CD4-positive, alpha-beta T cell treated with Interleukin-12 subunit alpha and Interleukin-12 subunit beta, for 1 hour (primary cell): ENCODE measurements at places on chromosomes 12 and 14.

- DNase-seq: no peak
Observed at GRCh38 chr12:99783421-99783820, 135.9 kb downstream of the GARIN6 start.

GRCh38 chr12:49828133-49829091 lies at the start of gene NCKAP5L:
NCKAP5L (minus strand) TSS chr12:49828413; CDS start chr12:49804044, 24,369 bp downstream.
- peak; percentile 96 for DNase-seq

DNA sequence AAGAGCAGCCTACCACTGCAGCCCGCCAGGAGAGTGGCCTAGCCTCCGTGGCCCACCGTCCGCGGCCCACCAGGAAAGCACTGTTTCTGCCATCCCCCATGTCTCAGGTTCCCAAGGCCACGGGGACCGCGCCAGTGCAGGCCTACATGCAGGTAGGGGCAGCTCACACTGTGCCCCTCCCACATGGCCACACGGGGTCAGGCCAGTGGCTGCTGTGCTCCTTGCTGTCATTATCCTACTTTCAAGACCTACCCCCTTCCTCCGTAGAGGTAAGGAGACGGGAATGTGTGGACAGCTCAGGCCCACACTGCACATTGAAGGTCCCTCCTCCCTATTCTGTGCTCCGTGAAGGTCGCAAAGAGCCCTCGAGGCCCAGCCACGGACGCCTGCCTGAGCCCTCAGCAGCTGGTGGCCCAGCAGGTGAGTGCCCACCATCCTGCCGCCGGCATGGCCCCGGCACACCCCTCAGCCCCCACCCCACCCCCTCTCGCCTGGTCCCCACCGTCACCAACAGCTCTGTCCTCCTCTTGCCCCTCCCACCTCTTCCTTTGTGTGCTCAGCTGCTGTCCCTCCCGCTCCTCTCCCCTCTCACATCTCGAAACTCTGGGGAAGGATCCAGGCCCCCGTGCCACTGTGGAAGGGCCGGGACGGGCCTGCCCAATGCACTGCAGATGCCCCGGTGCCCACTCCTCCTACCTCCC lies 10.0 kb downstream of the DDX51 start:
- no peak for DNase-seq

DNA sequence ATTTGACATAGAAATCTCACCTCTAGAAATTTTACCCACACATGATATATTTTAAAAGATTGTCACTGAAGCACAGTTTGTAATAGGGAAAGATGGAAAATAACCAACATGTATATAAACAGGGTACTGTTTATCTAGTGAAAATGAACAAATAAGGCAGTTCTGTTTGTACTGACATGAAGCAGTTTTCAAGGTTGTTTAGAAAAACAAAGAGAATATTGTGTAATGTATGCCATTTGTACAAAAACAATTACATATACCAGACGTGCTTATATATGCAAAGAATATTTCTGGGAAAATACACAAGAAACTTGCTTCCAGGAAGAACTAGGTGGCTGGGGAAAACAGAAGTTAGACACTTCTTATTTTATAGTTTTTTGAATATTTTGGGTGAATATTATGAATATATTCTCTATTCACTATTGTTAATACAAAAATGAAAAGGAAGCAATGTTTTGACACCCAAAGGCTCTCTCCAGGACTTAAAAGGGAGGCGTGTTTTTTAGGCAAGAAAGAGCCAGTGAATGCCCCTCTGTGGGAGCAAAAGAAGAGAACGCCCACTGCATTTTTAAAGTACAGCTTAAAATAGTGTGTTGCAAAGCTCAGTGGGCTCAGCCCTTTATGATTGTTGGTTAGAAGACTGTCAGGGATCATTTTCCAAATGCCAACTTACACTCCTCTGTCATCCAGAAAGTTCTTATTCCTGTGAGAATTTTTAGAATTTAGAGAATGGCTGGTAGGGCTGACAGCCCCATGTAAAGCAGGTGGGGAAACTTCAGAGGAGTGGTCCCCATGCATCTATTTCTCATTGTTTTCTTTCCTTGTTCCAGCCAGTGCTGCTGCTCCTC lies 59.6 kb upstream of the FERMT2 start:
- no peak for DNase-seq

- DNase-seq: no peak
Observed at GRCh38 chr12:124236625-124237031, 58.3 kb upstream of the RFLNA start.

DNA sequence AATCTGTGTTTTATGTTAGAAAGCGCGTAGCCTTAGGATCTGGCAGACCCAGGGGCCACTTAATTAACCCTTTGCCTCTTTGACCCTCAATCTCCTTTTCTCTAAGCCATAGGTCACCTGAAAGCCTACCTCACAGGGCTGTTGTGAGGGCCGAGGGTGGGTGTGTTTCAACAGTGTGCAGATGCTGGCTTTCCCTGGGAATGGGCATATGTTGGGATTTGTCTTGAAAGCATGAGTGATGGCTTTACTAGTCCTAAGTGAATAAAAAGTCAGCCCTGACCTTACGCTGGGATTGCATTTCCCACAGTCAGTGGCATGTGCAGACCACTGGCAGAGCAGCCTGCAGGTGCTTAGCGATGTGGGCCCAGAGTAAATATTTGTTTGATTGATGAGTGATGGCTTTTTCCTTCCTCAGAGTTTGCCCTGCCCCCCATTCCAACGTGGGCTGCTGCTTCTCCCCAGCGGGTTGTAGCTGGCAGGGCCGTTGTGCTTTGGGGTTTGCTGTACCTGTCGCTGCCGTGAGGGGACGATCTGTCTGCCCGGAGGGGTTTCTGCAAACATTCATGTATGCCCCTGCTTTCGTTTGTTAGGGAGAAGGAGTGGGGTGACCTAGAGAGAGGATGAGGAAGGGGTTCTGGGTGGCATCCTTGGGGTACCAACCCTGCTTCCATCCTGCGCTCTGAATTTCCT lies 31.5 kb downstream of the MEG3 start:
- DNase-seq: no peak

DNA sequence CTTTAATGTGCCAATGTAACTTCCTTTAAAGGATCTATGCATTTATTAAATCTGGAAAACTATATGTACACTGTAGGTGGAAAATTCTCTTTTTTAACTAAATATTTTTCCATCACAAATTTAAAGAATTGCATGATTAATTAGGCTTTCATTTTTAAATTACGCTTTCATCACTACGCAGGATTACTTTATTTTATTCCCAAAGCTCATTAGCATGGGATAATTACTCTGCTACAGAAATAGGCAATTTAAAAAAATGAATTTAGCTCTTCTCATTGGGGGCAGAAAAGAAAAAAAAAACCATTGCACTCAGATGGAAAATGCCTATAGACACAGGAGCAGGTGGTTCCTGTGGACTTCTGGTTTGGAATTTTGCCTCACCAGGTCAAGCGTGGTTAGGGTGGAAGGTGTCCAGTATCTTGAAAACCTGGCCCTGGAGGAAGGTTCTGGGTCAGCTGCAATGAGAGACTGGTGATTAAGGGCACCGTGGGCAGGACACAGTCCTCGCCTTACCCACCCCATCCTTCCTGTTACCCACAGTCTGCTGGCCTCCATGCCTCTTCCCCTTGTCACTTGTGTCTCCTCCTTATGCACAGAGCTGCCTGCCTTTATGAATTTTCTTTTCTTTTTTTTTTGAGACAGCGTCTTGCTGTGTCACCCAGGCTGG lies 17.3 kb upstream of the RIN3 start:
- no peak for DNase-seq

DNA sequence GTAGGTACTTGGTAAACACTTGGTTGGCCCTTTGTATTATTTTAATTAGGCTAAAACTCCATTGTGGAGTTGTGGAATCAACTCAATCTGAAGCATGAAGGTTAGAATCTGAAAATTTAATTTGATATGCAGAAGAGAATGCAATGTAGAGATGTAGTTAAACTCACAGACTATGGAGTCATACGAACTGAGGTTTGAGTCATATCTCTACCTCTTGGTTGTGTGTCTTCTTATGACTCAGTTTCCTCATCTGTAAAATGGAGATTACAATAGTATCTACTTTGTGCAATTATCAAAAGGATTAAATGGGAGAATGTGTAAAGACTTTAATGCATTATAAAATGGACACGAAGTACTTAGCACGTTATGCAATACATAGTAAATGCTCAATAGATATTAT lies 146.0 kb upstream of the IFNG-AS1 start:
- DNase-seq: no peak

DNA sequence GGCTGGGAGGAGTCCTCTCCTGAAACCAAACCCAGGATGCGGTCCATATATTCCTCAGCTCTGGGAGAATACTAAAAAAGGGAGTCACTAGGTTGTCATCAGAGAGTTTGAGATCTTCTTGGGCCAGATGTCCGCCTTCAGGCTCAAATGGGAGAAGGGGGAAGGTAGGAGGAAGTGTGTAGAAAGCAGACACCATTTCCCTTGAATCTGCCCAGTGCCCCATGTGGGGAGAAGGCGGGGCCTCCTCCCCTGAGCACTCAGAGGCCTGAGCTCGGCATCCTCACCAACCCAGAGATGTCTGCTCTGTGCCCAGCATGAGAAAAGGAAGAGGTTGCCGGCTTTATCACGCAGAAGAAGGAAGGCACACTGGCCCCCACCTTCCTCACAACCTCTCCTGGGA lies 37.3 kb downstream of the LTBP2 start:
- DNase-seq: no peak

DNA sequence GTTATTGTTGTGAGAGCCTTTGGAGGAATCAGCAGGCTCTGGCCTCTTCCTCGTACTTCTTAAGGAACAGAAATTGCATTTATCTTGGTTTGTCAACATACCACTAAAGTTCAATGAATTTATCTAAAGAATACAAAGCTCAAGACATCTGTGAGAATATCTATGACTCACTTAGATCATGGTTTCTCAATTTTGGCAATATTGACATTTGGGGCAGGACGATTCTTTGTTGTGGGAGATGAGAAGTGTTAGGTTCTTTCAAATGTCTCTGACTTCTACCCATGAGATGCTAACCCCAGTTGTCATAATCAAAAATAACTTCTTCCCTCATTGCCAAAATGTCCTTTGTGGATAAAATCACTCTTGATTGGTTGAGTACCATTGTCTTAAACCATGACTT lies 1190.3 kb downstream of the GALC start:
- DNase-seq: no peak

DNA sequence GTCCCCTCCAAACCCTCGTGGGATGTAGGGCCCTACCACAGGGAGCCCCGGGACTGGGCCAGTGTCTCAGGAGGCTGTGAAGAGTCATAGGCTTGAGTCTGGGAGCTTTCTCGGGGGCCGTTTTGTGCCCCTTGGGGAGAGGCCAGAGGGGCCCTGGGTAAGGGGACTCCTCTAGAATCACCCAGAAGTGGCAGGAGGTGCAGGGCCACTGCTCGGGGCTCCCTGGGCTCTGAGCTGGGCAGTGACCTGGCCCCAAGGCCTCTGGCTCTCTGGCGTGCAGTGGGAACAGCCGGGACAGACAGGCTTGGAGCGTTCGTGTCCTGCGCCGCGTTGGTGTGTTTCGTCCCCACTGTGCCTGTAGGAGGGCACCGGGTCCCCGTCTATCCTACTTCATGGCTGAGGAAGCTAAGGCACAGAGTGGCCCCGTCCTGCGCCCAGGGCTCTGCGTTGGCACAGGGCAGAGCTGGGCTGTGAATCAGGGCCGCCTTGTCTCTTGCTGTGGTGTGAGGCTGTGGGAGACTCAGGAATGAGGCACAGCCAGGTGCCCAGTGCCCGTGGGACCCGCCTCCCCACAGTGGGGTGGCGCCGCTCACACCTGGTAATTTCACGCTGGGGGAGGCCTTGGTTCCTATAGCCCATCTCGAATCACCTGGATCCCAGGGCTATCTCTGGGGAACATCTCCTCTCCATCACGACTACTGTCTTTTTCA lies 23.8 kb upstream of the KIF26A start:
- no peak for DNase-seq

GRCh38 chr14:73746520-73747378 lies 32.6 kb upstream of the PNMA1 start:
- DNase-seq: no peak

- DNase-seq: no peak
Observed at GRCh38 chr12:11716794-11717518, 67.5 kb downstream of the ETV6 start.

- no peak for DNase-seq
Observed at GRCh38 chr12:75888874-75889613, 142.5 kb downstream of the PHLDA1 start.

GRCh38 chr12:111074965-111075364 lies 154.6 kb upstream of the MYL2 start:
- no peak for DNase-seq

DNA sequence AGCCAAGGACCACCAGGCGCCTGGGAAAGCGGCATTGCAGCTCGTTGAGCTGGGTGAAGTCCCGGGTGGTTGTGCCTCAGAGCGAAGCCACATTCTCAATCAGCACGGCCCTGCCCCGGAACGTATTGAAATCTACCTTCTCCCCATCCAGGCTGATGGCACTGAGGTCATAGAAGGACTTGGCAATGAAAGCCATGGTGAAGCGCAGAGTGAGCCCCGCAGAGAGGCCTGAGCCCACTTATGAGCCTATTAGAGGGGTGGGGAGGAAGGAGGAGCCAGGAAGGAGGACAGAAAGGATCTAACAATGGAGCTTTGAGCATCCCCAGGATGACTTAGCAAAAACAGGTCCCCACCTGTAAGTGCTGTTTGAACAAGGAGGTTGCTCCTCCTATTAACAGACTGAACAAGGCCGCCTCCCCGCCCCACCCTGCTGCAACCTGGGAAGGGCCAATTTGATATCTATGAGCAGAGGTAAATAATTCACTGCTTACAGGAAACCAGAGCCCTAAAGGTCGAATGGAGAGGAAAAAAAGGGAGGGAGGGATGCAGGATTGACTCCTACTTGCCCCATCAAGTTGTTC lies at the start of gene GPX2:
TSS of gene GPX2 (minus strand) at position 215 of the 581 bp plus-strand sequence. CDS start at position 196, 19 bp downstream.
- no peak for DNase-seq

DNA sequence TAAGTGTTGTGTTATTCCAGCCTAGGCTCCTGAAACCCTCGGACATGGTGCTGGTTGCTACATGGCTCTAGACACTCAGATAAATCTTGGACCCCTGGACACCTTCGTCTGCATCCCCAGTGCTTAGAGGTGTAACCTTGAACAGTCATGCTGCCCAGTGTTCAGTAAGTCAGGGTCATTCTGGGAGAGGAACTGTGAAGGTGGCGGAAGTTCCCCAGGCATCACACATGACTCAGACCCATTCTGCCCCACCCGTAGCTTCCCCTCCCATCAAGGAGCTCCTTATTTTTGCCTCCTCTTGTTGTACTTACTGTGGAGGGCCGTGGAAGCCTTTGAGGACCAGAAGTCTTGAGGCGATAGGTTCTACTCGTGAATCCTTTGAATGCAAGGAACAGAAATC lies 18.1 kb upstream of the SSPN start:
- DNase-seq: no peak

DNA sequence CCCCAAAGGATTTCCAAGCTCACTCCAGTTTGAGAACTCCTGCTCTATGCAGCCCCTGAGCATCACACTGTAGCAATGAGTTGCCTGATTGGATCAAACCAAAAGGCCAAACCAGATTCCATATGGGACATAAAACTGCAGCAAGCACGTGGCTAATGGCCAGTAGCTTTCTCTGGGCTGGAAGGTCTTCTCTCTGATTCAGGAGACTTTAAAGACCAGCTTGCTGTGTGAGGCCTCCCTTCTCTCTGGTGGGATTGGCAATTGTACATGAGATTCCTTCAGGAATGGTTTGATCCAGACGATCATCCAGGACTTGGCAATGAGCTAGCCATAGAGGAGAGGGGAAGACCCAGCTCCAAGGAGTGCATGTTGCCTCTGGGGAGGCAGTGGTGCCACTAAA lies 50.2 kb downstream of the WSCD2 start:
- no peak for DNase-seq
